Melanocyte of skin (primary cell): ENCODE measurements at places on chromosomes 3 and 15. TPM values are rescaled to one million over a fixed set of nuclear protein-coding genes. Genes with fewer than 3 reads are reported as not detected.

The VIPR1 gene
- total RNA-seq: not detected in 2 replicates

The DUOX2 gene
- not detected in 2 replicates for total RNA-seq

The SLC9C1 gene
- 0.34 and 0.73 TPM in 2 replicates for total RNA-seq

The TNFAIP8L3 gene
- not detected in 2 replicates for total RNA-seq

The SPSB4 gene
- total RNA-seq: under 0.01 TPM in 1 of 2 replicates, not detected in the other

The SPRED1 gene
- total RNA-seq: 45.8 and 87.2 TPM in 2 replicates

The TMEM108 gene
- total RNA-seq: under 0.01 and 0.15 TPM in 2 replicates

The RPL22L1 gene
- total RNA-seq: 232 and 622 TPM in 2 replicates

The HYAL1 gene
- 1.1 and 1.4 TPM in 2 replicates for total RNA-seq

The HMG20A gene
- 35.6 and 53.4 TPM in 2 replicates for total RNA-seq

The GPR160 gene
- 2.1 and 3.6 TPM in 2 replicates for total RNA-seq

The UCN2 gene
- 22.5 and 62.3 TPM in 2 replicates for total RNA-seq

The SH2D7 gene
- not detected in 2 replicates for total RNA-seq

The EXD1 gene
- total RNA-seq: under 0.01 TPM in 1 of 2 replicates, not detected in the other

The CCDC33 gene
- not detected in 2 replicates for total RNA-seq
